ENCODE measurements at places on chromosomes 4 and X.

GRCh38 chr4:84562156-84562555, 20.8 kb upstream of the CDS1 start:
- DNase-seq, result no peak

DNA sequence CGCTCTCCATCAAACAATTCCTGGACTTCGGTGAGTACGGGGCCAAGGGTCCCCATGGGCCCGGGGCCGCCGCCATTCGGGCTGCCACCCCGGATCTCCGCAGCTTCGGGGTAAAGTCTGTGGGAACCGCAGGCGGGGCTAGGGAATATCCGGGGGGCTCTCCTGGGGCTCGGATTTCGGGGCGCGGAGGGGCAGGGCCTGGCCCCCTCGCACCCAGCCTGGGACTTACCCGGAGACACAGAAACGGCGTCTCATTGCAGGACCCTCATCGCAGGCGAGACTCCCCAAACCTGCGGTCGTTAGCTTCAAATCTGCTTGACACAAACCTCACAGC, 413 bp downstream of the PDK3 start:
- DNase-seq, result no peak

GRCh38 chrX:32370456-32371205, 840.7 kb downstream of the DMD start:
- DNase-seq, result no peak

DNA sequence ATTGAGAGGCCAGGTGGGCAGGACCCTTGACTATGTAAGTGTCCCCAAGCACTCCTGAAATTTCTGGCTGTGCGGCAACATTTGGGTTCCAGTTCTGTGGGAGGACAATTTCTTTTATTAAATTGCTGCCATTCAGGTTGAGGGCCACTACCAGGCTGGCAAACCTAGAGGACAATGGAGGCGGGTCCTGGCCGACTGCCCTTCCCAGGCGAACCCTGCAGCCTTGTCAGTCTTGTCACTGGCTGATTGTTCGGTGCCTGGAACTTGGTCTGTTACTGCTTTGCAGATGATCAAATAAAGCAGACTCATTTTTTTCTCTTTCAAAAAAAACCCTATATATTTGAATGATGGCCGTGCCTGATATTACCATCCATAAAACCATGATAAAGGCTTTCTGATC, 6.6 kb upstream of the TMEM128 start:
- DNase-seq, result no peak

- DNase-seq, result no peak
Measured at GRCh38 chrX:8377041-8377440, 87.6 kb upstream of the VCX3B start.

DNA sequence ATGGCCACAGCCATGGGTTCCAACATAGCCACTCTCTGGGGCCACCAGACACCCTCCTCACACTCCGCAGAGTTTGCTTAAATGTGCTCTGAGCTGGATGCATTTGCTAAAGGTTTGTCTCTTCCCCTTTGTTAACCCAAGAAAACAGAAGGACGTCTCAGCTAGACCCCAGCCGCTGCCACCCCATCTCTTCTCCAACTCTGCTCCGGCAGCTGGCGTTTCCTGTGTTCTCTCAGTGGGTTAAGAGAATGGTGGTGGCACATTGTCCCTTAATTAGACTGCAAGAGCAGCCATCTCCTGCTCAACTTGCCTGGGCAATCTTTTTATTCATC, 43.7 kb upstream of the FAM9C start:
- DNase-seq, result no peak

GRCh38 chr4:145055533-145056257, 42.3 kb downstream of the ANAPC10 start:
- DNase-seq, result no peak

GRCh38 chrX:22430701-22431100, 158.0 kb downstream of the CBLL2 start:
- DNase-seq, result no peak
